T-helper 17 cell (primary cell): ENCODE measurements at places on chromosomes 12 and 14.

DNA sequence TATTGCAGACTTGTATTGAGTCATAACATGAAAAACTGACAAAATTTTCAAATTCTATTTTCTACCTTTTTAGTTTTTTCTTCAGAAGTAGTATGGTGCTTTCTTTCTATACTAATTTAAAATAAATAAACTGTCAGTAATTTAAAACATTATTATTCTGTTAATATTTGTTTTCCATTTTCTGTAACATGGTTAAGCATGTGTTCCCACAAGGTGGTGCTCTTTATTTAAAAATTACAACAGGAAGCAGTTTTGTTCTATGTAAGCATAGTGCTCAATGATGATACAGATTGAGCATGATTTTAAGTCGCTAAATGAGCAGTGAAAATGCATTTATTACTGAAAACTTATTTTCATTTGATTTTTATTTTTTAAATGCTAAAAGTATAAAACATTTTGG is 114.6 kb downstream of the PPFIA2 start:
- DNase-seq = no peak

- no peak for DNase-seq
These were observed 32.1 kb downstream of the RPH3A start for GRCh38 chr12:112823582-112824149.

GRCh38 chr14:95011445-95012006 is 145.8 kb downstream of the DICER1 start:
- DNase-seq = no peak

- DNase-seq = no peak
These were observed 146.3 kb upstream of the CNOT2 start for GRCh38 chr12:70096759-70097410.

- DNase-seq = no peak
These were observed 12.3 kb downstream of the NINJ2 start for GRCh38 chr12:650983-651382.

GRCh38 chr14:69696633-69697557 is 70.0 kb upstream of the SRSF5 start:
- no peak for DNase-seq

GRCh38 chr14:21093769-21094681 is 4.4 kb downstream of the ZNF219 start:
- no peak for DNase-seq

GRCh38 chr12:128606051-128606450 is 217.7 kb downstream of the SLC15A4 start:
- no peak for DNase-seq

DNA sequence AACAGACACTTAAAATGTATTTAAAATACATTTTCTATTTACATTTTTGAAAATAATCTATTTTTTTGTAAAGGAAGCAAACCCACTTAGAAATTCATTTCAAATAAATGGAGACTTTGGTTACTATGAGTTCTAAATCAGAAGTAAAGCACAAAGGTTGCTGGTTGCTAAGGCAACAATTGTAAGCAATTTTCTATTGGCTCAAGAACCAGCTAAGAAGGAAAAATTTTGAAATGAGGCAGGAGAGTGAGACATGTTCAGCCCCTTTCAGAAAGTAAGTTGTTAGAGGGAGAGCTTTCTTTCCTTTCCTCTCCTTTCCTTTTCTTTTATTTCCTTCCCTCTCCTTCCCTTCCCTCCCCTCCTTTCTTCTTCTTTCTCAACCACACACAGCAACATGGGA is 80.7 kb downstream of the PRMT8 start:
- no peak for DNase-seq

- DNase-seq = no peak
These were observed 23.3 kb downstream of the MEG3 start for GRCh38 chr14:100849115-100849781.
